T-helper 2 cell (primary cell): ENCODE measurements at places on chromosomes 7 and 10.

DNA sequence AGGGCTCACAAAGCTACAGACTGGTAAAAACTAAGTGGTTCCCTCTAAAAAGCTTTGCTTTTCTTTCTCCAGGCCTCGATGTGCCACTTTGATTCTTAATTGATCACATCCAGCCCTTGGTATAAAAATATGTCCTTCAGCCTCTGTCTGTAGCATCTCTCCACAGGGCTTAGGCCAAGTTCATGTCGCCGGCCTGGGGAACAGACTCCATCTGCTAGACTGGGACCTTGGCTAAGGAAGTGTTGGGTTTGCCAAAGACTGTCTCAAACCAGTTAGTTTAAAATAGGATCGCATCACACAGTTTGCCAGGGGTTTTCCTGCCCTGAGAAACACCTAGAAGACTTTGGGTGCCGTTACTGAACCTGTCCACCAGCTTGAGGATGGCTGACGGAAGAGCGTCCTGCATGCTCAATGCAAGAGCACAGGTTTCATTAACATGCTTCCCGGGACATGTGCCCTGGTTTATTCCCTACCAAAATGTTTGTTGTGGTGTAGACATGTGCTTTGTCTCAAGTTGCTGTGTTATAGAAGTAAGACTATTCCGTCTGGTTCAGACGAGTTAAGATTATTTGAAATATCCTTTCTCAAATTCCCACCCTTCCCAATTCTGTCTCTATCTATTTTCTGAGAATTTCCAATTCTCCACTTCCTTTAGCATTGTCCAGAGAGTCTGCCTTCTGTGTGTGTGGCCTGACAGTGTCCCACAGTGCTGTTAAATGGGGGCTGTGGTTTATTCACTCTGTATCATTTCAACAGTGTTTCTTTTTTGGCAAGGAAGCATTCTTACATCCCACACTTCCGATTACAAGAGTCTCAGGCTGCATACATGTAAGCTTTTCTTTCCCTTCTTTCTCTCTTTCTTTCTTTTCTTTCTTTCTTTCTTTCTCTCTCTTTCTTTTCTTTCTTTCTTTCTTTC is 334.7 kb downstream of the INHBA start:
- DNase-seq = no peak

DNA sequence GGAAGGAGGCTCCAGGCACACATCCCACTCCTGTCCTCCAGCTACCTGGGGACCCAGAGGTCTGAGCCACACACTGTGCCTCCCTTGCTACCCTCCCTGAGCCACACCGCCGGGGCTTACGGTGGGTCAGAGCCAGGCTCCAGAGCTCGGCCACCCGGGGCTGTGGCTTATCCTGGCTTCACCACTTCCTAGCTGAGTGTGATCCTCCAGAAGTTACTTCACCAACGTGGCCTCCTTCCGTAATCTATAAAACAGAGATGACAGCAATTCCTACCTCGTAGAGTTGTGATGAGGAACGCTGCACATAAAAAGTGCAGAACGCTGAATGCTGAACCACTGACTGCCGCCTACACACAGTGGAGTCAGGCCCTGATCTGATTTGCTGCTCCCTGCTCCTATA is 285.0 kb downstream of the PRPF18 start:
- no peak for DNase-seq

DNA sequence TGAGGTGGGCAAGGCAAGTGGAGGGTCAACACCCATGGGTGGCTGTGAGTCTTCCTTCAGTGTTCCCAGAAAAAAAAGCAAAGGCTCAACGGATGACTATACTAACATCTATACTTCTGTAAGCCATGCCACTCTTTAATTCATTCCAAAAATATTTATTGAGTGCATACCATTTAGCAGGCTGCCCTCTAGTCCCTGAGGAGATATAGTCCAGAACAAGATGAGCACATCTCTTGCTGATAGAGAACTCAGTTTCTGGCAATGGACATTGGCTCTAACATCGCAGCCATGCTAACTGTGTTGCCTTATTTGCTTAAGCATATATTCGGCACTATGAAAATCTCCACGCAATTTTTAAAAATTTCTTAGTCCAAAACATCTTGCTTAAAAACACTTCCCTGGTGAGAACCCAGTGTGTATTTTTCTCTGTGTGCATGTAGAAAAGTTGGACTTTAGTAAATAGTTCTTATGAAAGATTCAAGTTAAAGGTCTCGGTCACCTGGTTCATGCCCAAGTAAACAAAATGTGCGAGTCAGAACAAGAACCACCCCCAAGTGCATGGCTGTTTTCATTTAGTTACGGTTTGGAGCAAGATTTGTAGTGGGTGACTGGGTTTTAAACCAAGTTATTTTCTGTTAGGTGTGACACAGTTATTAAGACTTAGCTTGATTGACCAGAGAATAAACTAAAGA is 69.8 kb downstream of the MET start:
- no peak for DNase-seq

- no peak for DNase-seq
Measured at GRCh38 chr7:128708824-128709223, 30.3 kb upstream of the CALU start.

DNA sequence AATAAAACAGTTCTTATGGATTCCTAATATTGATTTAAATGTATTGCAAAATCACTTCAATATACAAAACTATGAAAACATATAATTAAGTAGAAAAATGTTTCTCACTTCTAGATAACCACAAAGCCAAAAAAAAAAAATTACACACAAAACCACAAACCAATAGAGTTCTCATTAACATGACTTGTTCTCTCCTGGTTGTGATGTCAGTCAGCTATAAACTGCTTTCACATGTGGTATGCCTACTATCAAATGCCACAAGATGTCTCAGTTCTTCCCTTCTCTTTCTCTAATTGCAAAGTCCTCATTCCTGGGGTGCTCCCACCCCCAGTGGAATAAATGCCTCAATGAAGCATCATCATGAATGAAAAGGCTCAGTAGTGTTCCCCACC is 16.6 kb downstream of the GNAI1 start:
- DNase-seq = no peak

DNA sequence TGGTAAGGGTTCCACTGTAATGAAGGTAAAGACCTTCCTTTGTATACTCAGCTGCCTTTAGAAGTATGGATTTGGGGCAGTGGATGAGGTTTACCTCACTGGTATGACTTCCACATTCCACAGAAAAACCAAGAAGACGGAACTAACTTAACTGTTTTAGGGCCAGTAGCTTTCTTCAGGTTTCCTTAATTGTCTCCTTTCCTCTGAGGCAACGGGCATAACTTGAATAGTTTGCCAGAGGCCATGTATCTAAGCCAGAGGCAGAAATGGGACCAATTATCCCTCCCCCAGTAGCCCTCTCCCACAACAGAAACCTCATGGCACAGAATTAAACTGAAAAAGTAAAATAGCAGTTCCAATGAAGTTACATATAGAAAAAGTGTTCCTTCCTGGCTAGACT is 281.7 kb downstream of the PHTF2 start:
- DNase-seq = no peak

GRCh38 chr10:110651044-110651958 is 7.2 kb downstream of the RBM20 start:
- DNase-seq = no peak

GRCh38 chr10:14583252-14583651 is 191.4 kb downstream of the FAM107B start:
- DNase-seq = peak; percentile 92

DNA sequence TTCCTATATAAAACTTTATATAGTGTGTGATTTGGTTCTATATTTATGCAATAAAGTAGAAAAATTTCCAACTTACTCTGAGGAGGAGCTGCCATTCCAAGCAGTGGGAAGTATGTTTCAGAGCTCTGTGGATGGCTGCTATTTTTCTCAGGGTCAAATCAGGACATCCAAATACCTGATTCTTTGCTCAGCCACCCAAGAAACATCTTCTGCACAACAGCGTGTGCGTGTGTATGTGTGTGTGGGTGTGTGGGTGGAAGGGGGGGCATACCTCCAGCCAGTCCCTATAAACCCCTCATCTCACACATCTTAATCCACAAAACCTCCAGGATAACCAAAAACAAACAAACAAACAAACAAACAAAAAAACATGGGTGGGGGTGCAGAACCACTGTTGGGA is 66.3 kb upstream of the EMX2 start:
- DNase-seq = no peak

GRCh38 chr10:133042061-133042460 is 45.7 kb upstream of the ADGRA1 start:
- no peak for DNase-seq
